ENCODE measurements at places on chromosomes 6 and 20.

DNA sequence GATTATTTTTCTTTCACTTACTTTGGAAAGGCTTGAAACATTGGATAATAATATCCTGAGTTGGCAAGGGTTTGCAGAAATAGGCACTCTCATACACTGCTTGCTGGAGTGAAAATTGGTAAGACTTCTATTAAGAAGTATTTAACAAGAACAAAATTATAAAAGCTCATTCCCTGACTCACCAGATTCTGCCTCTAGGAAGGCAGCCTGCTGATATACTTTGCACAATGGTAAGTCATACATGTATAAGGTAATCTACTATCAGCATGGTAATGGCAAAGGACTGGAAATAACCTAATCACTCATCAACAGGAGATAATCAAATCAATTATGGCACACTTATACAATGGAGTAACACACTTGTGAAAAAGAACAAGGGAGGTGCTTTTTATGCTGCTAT is 85.8 kb downstream of the PLCG1 start:
- DNase-seq = no peak

GRCh38 chr6:81814370-81815076 is 62.0 kb upstream of the TENT5A start:
- no peak for DNase-seq

DNA sequence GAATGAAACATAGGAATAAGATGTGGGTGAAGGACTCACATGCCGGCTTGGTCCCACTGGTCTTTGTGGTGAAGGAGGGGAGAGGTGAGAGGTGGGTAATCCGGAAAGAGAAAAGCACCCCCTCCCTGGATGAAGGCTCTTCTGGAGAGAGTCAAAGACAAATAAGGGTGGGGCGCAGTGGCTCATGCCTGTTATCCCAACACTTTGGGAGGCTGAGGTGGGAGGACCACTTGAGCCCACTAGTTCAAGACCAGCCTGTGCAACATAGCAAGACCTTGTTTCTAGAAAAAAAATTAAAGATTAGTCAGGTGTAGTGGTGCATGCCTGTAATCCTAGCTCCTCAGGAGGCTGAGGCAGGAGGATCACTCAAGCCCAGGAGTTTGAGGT is 3.1 kb downstream of the LTB start:
- DNase-seq = no peak

- no peak for DNase-seq
Observed at GRCh38 chr6:159998538-159998937, 29.7 kb downstream of the IGF2R start.

DNA sequence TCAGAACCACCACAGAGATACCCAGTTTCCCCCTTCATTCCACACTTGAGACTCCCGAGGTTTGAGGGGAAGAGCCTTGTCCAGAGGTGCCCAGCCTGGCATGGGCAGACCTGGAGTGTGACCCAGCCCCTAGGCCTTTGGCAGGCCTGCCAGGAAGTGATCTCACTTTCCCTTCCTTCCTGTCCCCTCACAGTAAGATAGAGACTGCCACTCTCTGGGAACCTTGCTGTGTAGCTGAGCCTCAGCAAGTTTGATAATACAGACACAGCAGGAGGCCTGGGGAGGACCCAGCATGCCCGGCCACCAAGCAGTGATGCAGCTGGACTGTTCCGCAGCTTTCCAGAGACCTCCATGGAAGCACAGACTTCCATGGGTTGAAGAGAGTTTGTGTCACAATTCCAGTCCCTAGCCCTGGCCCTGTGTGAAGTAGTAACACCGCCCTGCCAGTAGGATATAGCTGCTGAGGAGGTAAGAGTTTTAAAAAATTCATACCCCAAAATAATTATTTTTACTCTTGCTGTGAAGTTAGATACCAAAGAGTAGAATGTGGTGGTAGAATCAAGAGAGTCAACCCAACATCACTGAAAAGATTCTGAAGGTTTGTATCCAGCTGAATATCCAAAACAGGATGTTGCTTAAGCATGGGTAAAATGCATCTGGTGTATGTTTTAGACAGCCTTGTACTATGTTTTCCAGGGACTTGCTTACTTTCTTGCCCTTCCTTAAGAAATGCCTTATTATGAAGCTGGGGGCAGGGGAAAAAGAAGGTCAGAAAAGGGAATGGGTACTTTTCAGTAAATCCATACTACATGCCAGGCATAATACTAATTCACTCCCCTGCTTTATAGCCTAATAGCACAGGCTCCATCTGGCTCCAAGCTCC is 16.3 kb downstream of the PKIG start:
- DNase-seq = no peak

GRCh38 chr20:32072168-32072750 is 20.2 kb downstream of the HCK start:
- DNase-seq = no peak
